Activated naive CD4-positive, alpha-beta T cell treated with Interleukin-2 at 50 U/mL for 16 hours (primary cell): ENCODE measurements at places on chromosomes 1 and 21.

DNA sequence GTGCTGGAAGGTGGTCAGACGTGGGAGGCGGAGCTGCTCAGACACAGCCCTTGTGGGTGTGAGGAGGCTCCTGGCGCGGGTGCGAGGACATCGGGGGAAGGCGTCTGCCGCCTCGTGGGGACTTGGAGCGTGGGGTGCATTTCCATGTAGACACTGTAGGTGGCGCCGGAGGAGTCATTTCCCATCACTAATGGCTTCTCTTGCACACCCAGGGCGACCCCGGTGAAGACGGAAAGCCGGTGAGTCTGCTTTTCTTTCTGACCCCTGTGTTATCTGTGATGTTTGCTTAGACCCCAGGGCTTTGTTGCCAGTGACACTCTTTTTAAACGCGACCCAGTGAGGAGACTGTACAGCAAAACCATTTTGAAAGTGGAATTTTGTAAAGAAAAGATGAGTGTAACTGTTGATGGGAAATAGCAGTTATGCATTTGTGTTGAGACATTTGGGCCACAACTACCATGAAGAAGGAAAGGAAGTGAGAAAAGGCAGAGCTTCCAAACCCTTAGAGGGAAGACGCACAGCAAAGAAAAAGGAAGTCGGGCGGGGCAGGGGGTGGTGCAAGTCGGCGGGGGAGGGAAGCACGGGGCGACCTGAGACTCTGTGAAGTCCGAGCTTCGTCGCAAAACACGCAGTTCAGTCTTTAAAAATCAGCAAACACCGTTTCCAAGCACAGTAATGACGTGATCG lies 64.0 kb downstream of the SLC19A1 start:
- peak; percentile 83 for DNase-seq

GRCh38 chr1:42731585-42731984 lies 8.5 kb downstream of the CLDN19 start:
- no peak for DNase-seq

- no peak for DNase-seq
Observed at GRCh38 chr1:23456226-23456625, 27.8 kb downstream of the ASAP3 start.

DNA sequence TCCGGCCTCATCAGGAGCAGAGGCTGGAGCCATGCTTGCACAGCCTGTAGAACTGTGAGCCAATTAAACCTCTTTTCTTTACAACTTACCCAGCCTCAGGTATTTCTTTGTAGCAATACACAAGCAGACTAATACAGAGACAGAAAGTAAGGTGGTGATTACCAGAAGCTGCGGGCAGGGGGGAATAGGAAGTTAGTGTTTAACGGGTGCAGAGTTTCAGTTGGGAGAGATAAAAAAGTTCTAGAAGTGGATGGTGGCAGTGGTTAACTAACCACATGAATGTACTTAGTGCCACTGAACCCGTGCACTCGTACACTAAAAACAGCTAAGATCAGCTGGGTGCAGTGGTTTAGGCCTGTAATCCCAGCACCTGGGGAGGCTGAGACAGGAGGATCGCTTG lies 80.4 kb upstream of the TARDBP start:
- peak; percentile 37 for DNase-seq

DNA sequence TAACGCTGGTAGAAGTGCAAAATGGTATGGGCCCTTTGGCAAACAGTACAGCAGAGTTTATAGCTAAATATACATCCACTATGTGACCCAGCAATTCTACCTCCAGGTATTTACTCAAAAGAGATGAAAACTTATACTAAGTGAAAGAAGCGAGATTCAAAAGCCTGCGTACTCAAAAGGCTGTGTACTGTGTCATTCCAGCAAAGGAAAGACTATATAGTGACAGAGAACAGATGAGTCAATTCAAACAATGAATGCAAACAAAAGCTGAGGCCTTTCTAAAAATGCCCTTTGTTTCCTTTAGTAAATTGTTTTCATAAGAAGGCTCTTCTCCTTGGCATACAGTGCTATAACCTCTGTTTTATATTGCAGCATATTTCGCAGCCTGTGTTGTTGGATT lies 268.8 kb upstream of the CSF3R start:
- DNase-seq, result no peak

- no peak for DNase-seq
Observed at GRCh38 chr1:26684763-26685508, 10.9 kb upstream of the ARID1A start.

DNA sequence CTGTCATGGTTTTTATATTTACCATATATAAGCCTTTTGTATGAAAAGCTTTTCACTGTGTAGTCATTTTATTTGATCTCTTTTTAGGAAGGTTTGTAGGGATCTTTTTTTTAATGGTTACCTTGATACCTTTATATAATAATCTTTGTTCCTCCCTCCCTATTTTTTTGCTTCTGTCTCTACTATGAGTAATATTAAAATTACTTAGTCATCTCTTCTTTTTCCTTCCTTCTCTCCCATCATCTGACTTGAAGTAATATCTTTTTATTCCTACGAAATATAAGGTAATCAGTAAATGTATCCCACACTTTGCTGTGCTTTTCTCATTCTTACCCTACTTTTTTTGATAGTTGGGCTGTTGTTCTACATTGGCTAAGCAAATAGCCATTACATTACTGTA lies 161.4 kb downstream of the MAGI3 start:
- DNase-seq, result no peak

- DNase-seq, result no peak
Observed at GRCh38 chr1:224472806-224473205, 38.2 kb upstream of the WDR26 start.

- DNase-seq, result no peak
Observed at GRCh38 chr21:43331962-43332828, 94.7 kb downstream of the SIK1 start.

DNA sequence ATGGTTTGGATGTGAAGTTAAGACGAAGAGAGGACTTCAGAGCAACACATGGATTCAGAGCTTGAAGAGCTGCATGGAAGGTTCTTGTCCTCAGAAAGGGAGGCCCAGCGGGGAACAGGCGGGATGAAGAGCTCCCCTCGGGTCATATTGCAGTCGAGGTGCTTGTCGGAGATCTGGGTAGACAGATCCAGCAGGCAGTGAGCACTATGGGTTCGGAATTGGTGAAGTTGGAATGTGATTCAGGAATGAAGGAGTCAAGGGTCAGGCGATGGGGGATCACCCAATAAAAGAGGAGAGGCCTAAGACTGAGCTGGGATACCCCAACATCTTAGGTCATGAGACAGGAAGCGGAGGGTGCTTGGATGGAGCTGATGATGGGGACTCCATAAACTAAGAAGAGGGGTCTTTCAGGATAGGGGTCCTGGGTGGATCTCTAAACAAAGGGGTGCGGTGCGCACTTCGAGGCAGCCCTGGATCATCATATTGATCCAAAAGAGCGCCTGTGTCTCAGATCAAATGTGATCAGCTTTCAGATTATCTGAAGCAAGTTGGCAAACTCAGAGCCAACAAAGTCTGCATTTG lies 176.3 kb upstream of the VAMP3 start:
- DNase-seq, result no peak

DNA sequence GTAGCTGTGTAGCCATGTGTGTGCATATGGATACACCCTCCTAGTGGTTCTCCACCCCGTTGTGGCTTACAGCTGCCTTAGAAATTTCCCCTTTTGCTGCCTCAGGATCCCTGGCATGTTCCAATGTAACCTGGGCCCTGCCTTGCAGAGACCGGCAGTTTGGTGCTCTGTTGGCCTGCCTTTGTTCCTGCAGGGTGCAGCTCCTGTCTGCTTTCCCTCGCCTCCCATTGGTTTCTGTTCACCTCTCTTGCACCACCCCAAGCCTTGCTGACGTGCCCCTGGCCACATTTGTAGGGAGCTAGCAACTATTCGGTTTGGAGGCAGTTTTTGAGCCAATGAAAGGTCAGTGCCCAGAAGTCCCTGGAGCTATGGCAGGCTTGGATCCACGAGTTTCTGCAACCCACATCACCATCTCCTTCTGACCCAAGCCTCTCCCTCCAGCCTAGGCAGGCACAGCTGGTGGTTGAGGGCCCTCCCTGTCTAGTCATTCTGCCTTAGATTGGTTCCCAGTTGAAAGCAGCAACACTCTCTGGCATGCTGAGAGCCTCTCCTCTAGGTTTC lies 54.9 kb downstream of the MAB21L3 start:
- no peak for DNase-seq
